ENCODE measurements at places on chromosomes 6 and 20.

DNA sequence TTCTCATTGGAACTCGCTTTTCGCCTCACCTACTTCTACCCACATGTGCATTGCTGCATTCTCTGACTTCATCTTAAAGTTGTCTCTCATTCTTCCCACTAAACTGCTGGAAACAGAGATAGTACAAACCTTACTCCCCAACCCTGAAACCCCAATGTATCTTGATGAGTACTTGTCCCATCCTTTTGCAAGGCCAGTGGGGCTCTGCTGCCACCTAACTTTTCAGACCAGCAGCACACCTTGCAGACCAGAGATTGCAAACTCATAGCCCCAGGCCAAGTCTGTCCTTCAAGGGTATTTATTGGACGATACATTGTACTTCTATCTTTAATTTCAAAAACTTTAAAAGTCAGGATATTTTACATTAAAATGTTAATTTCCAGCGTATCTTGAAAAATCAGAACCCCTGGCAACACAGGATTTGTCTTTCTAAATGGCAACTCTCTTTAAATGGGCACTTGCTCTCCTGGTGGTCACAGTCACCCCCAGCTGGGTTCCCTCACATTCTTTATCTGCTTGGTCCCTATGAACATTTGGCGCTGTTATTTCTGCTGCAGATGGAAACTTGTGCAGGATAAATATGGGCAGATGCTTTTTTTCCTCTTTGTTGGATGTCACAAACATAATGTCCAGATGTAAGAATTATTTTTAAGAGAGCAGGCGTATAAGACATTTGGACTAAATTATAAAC is 83.9 kb downstream of the SOD2 start:
- DNase-seq, result no peak

GRCh38 chr6:133247581-133247980 is 6.4 kb downstream of the EYA4 start:
- DNase-seq, result no peak

DNA sequence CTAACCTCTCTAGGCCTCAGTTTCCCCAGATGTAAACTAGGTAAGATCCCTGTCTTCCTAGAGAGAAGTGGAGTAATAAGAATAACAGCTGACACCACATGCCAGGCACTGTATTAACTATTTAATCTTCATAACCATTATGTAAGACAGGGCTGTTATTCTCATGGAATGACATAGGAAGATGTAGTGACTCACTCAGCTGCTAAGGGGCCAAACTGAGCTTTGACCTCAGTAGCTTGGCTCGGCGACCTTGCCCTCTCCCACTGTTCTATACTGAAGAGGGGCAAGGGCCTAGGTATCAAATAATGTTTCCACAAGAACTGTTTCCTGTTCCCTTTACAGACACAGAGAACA is 2.9 kb upstream of the MDGA1 start:
- no peak for DNase-seq

GRCh38 chr20:49045440-49046086 is 549 bp upstream of the CSE1L start:
- DNase-seq, result no peak

- DNase-seq, result no peak
Measured at GRCh38 chr20:10263385-10264165, 44.9 kb downstream of the SNAP25 start.

DNA sequence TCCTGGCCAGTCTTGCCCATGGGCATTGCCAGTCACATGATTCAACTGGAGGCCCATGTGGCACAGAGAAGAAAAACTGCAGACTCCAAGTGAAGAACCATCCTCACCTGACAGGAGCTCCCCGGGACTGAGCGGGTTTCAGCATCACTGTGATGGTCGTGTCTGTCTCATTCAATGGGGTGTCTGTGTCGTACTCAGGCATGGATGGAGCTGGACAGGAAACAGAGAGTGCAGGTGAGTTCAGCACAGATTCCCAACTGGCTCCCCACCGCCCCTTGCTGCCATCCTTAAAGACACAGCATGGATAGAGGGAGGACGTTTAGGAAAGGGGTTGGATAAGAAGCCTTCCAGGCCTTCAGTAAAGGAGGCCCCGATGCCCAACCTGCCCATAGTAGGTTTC is 732.3 kb upstream of the CHD6 start:
- no peak for DNase-seq

DNA sequence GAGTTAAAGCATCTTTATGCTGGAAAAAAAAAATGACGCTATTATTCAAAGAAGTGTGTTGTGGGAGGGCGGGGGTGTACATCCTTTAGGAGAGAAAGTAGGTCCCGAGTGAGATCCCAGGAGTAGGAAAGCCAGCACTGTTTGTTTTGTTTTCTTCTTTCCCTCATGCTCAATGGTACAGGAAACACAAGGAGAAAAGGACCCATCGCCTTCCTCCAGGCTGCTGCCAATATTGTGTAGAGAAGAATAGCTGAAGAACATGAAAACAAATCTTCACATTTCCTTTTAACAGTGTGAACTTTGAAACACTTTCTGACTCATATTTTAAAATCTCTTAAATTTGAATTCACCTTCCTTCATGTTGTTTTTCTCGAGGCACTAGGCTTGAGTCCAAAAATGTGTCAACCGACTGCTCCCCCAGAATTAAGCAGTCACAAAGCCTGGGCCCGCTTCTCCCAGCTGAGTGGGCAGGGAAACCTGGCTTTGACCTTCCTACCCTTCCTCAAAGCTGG is 22.3 kb downstream of the PPP1R16B start:
- DNase-seq, result no peak

GRCh38 chr20:63101781-63102720 is 95.3 kb upstream of the BHLHE23 start:
- DNase-seq, result peak; percentile 61

GRCh38 chr6:108720827-108721226 is 127.4 kb upstream of the ARMC2 start:
- no peak for DNase-seq

DNA sequence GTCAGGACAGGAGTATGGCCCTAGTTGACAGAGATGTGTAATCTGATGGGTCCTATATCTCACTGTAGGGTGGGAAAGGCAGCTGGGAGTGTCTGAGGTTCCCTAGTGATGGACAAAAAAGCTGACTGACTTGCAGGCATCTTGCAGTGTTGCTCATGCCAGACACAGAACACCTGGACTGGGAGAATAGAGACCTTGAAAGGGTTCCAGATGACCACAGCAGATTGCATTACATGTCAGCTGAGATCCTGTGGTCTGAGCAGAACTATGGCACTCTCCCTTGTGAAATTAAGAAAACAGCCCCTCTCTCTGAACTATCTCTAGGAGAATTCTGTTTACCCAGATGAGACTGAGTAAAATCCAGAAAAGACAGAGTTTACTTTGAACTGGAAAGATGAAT is 212.6 kb upstream of the MAN1A1 start:
- DNase-seq, result no peak
